ENCODE measurements at places on chromosomes 11 and 22.

GRCh38 chr22:30855677-30856518 lies 112.7 kb downstream of the MORC2 start:
- no peaks in the 10 kb centered on the region for H3K27me3 ChIP-seq
- no peaks in the 10 kb centered on the region for H3K36me3 ChIP-seq
- DNase-seq: no peak
- no peak overlapping the region for H3K27ac ChIP-seq
- no peak overlapping the region for H3K4me3 ChIP-seq
- no peaks in the 10 kb centered on the region for H3K4me1 ChIP-seq

GRCh38 chr11:112734207-112734606 lies 227.0 kb upstream of the NCAM1 start:
- DNase-seq: no peak
- no peaks in the 10 kb centered on the region for H3K27me3 ChIP-seq
- no peak overlapping the region for H3K27ac ChIP-seq
- H3K36me3 ChIP-seq: no peaks in the 10 kb centered on the region

- no peak overlapping the region for H3K4me3 ChIP-seq
- no peaks in the 10 kb centered on the region for H3K27me3 ChIP-seq
- no peaks in the 10 kb centered on the region for H3K36me3 ChIP-seq
- DNase-seq: no peak
- H3K27ac ChIP-seq: no peak overlapping the region
These were observed 108.4 kb downstream of the GGTLC2 start for GRCh38 chr22:22752556-22753477.

DNA sequence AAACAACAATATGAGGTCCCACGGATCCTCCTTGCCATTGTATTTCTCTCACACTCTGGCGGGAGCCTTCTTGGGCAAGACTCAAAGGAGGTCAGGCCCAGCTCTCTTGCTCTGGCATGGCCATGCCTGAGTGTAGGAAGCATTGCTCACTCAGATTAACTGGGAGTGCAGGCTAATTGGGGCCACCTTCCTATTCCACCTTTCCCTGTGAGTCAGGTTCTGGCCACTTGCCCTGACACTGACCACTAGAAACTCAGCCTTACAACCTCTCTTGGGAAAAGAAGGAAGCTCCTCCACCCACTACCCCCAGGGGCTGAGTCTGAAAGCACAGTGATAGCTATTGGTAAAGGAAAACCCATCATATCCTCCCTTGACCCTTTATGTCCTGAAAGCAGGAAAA lies 121.8 kb upstream of the NTM start:
- H3K36me3 ChIP-seq: no peaks in the 10 kb centered on the region
- H3K4me1 ChIP-seq: no peaks in the 10 kb centered on the region
- no peak overlapping the region for H3K27ac ChIP-seq
- peaks cover 18% of the 10 kb centered on the region for H3K27me3 ChIP-seq
- DNase-seq: no peak

DNA sequence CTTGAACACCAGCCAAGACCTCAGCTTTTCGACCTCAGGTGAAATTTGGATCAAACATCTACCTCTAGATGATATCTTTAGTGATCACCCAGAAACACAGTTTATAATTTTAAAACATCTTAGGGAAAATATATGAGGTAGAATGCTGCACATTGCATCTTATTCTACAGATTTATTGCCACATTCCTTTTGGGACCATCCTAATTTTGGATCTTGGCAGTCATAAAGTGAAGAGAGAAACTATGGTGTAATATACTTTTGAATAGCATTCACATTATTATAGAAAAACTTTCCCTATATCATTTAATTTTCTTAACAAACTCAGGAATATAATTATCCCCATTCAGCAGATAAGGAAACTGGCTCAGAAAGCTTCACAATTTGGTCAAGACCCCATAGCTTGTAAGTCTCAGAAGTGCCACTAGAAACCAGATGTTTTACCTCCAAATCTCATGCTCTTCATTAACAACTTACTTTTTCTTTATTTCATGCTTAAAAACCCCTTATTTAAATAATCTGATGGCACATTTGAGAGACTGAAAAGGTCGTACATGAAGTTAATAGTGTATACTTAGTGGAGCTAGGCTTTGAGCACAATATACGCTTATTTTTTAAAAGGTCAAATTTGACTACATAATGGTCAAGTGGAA lies 199.2 kb upstream of the CTSC start:
- no peaks in the 10 kb centered on the region for H3K4me1 ChIP-seq
- no peak for DNase-seq
- H3K27me3 ChIP-seq: no peaks in the 10 kb centered on the region

DNA sequence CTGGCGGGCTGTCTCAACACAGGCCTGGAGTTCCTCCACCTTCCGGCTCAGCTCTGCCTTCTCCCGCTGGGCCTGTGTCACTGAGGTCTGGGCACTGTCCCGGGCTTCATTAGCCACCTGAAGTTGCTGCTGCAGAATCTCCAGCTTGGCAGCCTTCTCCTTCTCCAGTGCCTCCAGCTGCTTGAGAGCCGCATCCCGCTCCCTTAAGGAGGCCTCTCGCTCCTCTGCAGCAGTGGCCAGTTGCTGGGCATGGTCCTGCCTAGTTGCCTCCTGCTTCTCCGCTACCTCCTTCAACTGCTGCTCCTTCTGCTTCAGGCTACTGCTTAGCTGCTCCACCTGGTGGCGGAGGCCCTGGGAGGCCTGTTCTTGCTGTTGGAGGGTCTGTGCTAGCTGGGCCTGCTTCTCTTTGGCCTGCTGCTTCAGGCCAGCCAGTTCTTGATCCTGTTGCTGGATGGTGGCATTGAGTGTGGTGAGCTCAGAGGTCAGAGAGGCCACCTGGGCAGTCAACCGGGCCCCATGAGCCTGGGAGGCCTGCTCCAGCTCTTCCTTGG lies 16.9 kb downstream of the IL18BP start:
- H3K27me3 ChIP-seq: no peaks in the 10 kb centered on the region
- DNase-seq: no peak
- H3K4me1 ChIP-seq: no peaks in the 10 kb centered on the region
- H3K4me3 ChIP-seq: no peak overlapping the region
- H3K36me3 ChIP-seq: peaks cover 20% of the 10 kb centered on the region

DNA sequence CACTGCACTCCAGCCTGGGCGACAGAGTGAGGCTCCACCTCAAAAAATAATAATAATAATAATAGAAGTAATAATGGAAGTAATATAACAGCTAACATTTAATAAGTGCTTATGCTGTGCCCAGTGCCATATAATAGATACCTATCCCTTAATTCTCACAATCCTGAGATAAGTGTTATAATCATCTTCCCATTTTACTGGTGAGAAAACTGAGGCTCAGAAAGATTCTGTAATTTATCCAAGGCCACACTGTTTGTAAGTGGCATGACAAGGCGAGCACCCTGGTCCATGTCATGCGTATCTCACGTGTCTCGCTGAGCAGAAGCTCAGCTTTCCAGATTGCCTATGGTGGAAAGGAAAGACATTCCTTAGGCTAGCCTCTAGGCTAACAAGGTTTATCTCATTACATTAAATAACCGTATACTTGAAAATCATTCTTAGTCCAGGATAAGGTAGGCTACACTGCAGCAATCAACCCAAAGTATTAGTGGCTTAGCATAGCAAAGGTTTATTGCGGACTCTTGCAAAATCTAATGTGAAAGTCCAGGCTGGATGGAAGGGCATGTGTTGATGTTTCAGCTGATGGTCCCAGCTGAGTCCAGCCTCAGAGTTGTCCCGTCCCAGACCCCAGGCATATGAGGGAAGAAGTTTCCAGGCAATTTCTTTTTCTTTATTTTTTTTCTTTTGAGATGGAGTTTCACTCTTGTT lies 15.0 kb upstream of the LDLRAD3 start:
- H3K27me3 ChIP-seq: no peaks in the 10 kb centered on the region

- H3K4me3 ChIP-seq: no peak overlapping the region
- H3K36me3 ChIP-seq: no peaks in the 10 kb centered on the region
- H3K27ac ChIP-seq: no peak overlapping the region
These were observed 24.1 kb upstream of the CCDC188 start for GRCh38 chr22:20174785-20175596.

All from Panc1 (cell line).